NCI-H1436 treated with DMSO at 0.1 percent for 48 hours (cell line): ENCODE measurements at places on chromosomes 12 and 14.

GRCh38 chr14:36129181-36129580 is 47.3 kb downstream of the PTCSC3 start:
- DNase-seq, result peak; percentile 65

DNA sequence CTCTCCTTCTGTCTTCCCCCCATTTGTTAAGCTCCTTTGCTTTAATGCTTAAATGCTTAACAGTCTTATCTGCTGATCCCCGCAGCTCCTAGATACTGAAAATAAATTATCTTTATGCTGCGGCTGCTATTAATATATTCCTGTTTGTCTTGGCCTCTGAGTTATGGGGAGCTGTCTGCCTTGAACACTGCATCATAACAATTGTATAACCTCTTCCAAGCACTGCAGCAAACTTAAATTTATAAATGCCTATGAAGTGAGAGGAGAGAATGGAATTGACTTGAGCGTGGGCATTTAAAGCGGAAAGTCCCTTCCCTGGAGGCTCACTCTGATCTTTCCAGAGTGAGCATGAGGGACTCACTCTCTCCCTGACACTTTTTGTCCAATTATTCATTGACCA is 23.1 kb upstream of the DCP1B start:
- no peak for DNase-seq

DNA sequence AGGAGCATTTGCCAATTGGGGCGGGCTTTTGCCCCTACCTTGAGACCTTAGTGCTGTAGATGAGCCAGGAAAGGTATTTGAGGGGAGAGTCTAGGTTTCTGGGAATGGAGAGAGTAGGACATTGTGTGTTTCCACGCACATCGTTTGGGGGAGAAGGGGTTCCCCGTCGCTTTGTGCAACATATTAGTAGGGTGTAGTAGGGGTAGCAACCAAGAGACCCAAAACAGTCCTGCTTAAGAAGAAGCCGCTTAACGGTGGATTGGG is 694 bp upstream of the PTGES3 start:
- DNase-seq, result no peak

- DNase-seq, result no peak
Observed at GRCh38 chr14:53186532-53186931, 33.4 kb upstream of the DDHD1 start.

DNA sequence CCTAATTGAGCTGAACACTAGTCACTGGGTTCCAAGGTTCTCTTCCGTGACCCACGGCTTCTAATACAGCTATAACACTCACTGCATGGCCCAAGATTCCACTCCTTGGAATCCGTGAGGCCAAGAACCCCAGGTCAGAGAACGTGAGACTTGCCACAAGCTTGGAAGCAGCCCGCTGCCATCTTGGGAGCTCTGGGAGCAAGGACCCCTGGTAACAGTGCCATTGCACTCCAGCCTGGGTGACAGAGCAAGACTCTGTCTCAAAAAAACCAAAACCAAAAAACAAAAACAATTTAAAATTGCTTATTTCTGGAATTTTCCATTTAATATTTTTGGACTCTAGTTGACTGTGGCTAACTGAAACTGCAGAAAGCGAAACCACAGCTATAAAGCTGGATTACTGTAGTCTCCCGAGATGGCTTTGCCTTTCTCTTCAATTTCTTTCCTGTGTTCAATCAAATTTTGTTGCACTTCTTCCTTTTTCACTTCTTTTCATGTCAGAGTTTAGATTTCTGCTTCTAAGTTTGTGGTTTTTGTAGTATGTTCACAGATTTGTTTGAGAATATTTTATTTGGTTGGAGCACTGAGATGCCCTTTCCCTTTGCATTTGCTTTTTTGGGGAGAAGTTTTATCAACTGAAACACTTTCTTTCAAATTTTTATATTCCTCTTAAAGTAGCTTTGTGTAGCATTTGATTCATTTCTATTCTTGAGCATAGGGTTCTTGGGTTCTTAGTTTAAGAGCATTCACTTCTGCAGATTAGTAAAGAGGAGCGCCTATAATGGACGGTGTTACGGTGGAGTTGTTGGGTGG is 44.6 kb downstream of the DDHD1 start:
- DNase-seq, result no peak

GRCh38 chr14:71694591-71695530 is 237.4 kb upstream of the RGS6 start:
- DNase-seq, result no peak

DNA sequence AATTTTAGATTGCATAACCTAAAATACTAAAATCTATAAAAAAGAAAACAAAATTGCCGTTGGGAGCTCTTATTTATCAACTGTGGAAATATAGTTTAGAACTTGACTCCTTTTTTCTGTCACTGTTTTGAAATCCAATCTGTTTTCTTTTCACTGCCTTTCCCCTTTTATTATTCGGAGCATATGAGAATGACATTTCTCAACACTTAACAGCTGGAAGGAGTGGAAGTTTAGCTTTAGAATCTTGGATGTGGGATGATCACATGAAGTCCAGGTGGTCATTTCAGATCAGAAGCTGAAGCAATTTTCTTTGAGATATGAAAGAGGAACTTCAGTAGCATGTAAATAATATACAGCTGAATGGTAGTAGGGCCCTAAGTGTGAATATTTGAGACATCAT is 16.7 kb downstream of the TRHDE start:
- DNase-seq, result no peak

- no peak for DNase-seq
Observed at GRCh38 chr12:107847830-107848229, 73.3 kb downstream of the ASCL4 start.

DNA sequence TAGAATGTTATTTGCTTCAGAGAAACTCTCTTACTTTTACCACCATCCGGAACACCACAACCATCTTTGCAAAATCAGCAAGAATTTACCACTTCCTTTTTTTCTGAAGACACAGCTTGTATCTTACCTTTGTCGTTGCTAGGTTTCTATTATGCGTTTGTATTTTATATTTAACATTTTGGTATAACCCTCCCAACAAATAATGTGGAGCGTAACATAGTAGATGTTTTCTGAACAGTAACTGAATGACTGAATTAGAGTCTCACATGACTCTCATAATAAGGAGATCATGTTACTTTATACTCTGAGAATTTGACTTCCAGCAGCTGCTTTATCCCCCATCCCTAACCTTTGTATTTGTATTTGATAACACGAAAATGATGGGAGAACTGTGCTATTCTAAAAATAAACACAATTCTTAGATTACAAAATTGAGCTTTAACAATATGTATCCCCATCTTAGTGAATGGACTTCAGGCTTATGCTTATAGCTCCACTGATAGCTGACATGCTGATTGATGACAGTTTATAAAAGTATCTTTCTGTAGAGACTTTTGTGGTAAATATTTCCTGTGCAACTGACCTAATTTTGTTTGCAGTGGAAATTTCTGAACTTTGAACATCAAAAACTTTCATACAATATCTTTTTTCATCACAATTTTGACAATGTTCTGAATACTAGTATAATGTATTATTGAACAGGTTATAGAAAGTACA is 7.9 kb upstream of the KLRB1 start:
- no peak for DNase-seq

DNA sequence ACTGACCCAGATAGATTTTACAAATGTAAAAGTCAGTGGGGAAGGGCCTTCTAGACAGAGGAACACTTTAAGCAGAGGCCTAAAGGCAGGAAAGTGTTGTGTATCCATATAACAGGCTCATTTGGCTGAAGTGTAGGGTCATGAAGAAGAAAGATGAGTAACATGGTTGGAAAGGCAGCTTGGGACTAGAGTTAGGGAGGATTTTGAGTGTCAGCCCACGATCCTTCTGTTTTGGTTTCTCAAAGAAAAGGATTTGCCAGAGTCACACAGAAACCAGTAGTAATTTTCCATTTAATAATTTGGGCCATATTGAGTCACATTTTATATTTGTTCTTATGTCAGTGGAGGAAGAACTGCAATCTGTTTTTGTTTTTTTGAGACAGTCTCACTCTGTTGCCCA is 76.4 kb downstream of the ZC3H14 start:
- no peak for DNase-seq

- no peak for DNase-seq
Observed at GRCh38 chr12:65637774-65638173, 186.5 kb upstream of the HMGA2 start.

GRCh38 chr12:50112456-50113218 is 601 bp downstream of the COX14 start:
- DNase-seq, result no peak

- DNase-seq, result no peak
Observed at GRCh38 chr12:75994069-75994740, 37.4 kb downstream of the PHLDA1 start.

- DNase-seq, result no peak
Observed at GRCh38 chr12:54579696-54580333, 8.6 kb downstream of the PPP1R1A start.

GRCh38 chr12:103468837-103469236 is 26.9 kb downstream of the C12orf42 start:
- no peak for DNase-seq

GRCh38 chr14:63857466-63858030 is 4.7 kb downstream of the SYNE2 start:
- no peak for DNase-seq

GRCh38 chr14:30573226-30573814 is 14.4 kb downstream of the G2E3 start:
- no peak for DNase-seq

- no peak for DNase-seq
Observed at GRCh38 chr12:32567296-32567674, 111.8 kb upstream of the DNM1L start.

GRCh38 chr12:4908684-4909409 is 858 bp upstream of the KCNA1 start:
- DNase-seq, result peak; percentile 74

- no peak for DNase-seq
Observed at GRCh38 chr14:22189881-22190280, 399.1 kb downstream of the DAD1 start.

DNA sequence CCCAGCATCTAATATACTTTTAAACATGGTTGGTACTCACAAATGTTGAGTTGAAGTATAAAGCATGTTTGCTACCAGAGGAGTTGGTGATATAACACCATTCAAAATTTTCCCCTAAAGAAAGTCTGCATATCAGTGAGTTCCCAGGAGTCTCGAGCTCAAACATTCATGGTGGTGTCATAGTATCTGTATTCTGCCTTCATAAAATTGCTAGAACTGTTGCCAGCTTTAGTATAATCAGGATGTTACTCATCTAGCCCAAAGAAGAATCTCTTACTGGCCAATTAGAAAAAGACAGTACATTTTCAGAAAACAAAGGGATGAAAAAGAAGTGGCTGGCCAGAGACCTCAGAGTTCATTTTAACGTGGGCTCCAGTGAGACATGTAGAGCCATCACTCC is 374.7 kb downstream of the KCNH5 start:
- no peak for DNase-seq

DNA sequence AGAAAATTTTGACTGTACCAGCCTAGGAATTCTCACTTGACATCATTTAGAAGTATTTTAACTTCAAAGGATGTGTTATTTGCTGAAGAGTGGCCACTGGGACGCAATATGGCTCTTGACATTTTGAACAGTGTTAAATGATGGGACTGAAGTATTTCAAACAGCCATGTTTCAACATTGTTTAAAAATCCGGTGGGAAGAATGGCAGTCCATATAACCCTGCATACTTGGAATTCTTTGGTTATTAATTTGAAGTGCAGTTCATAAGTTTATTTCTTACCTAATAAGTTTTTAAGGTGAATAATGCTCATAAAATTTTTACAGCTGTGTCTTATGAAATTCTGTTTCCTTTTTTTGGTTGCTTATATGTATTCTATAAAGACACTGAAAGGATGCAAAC is 8.3 kb downstream of the TMTC2 start:
- no peak for DNase-seq

GRCh38 chr14:72512925-72513324 is 381.0 kb downstream of the DPF3 start:
- no peak for DNase-seq

DNA sequence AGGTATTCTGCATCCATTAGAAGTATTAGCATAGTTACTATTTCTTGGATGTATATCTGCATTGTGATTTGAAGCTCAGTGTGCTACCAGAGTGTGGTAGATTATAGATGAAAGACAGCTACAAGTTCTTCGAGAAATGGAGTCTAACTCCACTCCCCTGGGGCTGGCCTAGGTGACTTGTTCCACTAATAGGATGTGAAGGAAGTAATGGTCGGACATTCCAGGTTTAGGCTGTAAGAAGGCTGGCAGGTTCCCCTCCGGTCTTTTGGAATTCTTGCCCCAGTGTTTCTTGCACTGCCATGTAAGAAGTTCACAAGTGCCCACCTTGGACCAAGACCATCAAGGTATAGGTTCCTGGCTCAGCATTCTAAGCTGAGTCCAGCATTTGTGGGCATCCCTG is 236.4 kb downstream of the FLRT2 start:
- no peak for DNase-seq

DNA sequence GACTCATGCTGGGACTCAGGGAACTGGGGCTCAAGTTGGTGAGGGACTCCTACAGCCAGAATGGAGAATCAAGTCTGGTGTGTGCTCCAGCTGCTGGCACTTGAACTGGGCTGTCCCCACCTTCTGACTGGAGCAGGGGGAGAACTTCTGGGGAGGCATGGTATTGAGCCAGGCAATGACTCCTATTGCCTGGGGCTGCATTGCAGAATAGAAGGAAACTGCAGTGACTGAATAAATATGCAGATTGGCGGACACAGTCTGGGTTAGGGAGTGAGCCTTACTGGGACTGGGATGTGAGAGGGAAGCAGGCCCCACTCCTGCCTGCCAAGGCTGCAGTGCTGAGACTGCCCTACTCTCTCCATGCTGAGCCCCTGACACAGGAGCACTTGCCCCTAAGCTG is 8.8 kb upstream of the ZNF268 start:
- no peak for DNase-seq

DNA sequence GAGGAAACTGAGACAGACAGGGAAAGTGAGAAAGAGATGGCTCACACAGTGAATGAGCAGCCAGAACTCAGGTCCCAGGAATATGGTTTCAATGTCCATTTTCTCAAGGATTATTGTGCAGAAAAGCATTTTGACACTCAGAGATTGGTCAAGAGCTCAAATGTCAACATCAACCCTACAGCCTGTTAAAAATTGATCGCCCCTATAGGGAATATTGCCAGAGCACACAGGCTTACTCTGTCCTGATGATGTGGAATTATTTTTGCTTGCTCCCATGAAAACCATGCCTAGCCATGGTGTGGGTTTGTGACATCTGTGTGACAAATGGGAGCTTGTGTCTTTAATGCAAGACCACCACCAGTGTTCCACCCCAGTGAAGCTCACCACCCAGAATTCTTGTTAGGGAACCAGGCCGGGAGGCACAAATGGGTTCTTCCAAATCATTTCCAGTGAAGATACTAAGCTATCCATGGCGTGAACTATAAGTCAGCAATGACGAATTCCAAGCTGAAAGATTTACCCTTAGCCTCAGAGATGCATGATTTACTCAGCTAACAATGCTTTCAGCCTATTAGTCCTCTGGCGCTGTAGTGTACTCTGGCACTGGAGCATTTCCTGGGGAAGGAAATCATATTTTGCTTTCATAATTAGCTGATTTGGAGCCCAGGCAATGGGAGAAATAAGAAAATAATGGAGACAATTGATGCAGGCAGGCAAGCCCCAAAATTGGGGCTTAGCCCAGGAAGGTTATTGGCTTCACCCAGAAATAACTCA is 1188.2 kb upstream of the TMEM132C start:
- DNase-seq, result no peak

- DNase-seq, result no peak
Observed at GRCh38 chr14:105467249-105467941, 7.2 kb upstream of the CRIP2 start.
